ENCODE measurements at places on chromosomes 4 and X. TPM values are rescaled to one million over a fixed set of nuclear protein-coding genes. Genes with fewer than 3 reads are reported as not detected.
A peak's percentile ranks its signal among the peaks of the same experiment; 100 is the strongest.

Gene S100P
- total RNA-seq = not detected

DNA sequence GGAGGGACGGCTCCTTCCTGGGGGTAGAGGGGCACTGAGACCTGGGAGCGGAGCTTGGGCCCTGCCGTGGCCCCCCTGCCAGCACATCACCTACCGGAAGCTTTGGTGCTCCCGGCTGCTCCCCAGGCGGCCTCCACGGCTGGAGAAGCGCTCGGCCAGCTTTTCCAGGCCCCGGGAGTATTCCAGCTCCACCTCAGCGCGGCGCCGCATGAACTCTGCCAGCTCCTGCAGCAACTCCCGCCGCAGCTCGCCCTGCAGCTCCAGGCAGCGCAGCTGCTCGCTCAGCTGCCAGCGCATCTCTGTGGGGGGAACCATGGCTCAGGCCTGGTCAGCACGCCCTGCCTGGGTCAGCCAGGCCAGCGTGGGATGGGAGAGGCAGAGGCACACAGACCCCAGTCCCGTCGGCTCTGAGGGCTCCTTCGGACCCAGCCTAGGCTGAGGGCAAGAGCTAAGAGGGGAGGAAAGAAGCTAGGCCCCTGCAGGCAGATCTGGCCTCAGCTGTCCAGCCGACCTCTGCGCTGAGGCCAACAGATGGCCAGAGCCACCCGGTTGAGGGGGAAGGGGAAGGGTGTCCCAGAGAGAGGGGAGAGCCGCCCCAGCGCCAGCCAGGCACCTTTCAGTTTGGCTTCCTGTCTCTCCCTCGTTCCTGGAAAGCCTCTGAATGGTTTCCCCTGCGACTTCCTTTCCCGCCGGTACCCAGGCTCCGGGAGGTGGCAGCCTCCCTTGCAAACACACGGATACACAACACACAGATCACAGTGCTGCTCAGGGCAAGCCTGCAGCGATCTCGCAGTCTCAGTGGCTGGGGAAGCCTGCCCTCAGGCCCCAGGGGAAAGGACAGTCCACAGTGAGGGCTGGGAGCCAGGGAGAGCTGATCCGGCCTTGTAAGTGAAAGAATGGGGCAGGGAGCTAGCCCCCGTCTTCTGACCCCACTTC, 4.3 kb downstream of the ARHGAP4 start:
- H3K36me3 ChIP-seq = no peaks in the 10 kb centered on the region
- H3K27me3 ChIP-seq = no peaks in the 10 kb centered on the region
- peaks cover 34% of the 10 kb centered on the region for H3K4me1 ChIP-seq

Gene ABHD18
- total RNA-seq = 9.1 TPM

- H3K4me3 ChIP-seq = no peak overlapping the region
- DNase-seq = no peak
- H3K4me1 ChIP-seq = no peaks in the 10 kb centered on the region
- H3K36me3 ChIP-seq = no peaks in the 10 kb centered on the region
Observed at GRCh38 chrX:104670051-104670450, 104.1 kb downstream of the IL1RAPL2 start.

- H3K4me3 ChIP-seq = no peak overlapping the region
- peak overlapping the region; percentile 79 for H3K27ac ChIP-seq
- no peaks in the 10 kb centered on the region for H3K27me3 ChIP-seq
- H3K4me1 ChIP-seq = peaks cover 33% of the 10 kb centered on the region
- H3K36me3 ChIP-seq = no peaks in the 10 kb centered on the region
- no peak for DNase-seq
Observed at GRCh38 chr4:16687011-16687410, 211.4 kb downstream of the LDB2 start.

- H3K36me3 ChIP-seq = no peaks in the 10 kb centered on the region
- DNase-seq = no peak
- no peaks in the 10 kb centered on the region for H3K4me1 ChIP-seq
- no peak overlapping the region for H3K4me3 ChIP-seq
Observed at GRCh38 chrX:133983256-133983973, 2.0 kb downstream of the GPC3 start.

- H3K27me3 ChIP-seq = no peaks in the 10 kb centered on the region
- H3K27ac ChIP-seq = no peak overlapping the region
- DNase-seq = peak; percentile 48
- H3K36me3 ChIP-seq = no peaks in the 10 kb centered on the region
- H3K4me1 ChIP-seq = peaks cover 3% of the 10 kb centered on the region
Observed at GRCh38 chr4:153257151-153257620, 52.9 kb downstream of the TRIM2 start.

GRCh38 chr4:140047786-140048185, 106.2 kb downstream of the MAML3 start:
- H3K27ac ChIP-seq = no peak overlapping the region
- H3K27me3 ChIP-seq = no peaks in the 10 kb centered on the region
- H3K4me3 ChIP-seq = peak overlapping the region; percentile 0
- peaks cover 49% of the 10 kb centered on the region for H3K4me1 ChIP-seq
- no peaks in the 10 kb centered on the region for H3K36me3 ChIP-seq
- peak; percentile 69 for DNase-seq

- DNase-seq = no peak
- H3K36me3 ChIP-seq = no peaks in the 10 kb centered on the region
- H3K27ac ChIP-seq = no peak overlapping the region
- H3K4me1 ChIP-seq = peaks cover 56% of the 10 kb centered on the region
- no peak overlapping the region for H3K4me3 ChIP-seq
- H3K27me3 ChIP-seq = no peaks in the 10 kb centered on the region
Observed at GRCh38 chrX:10051866-10052480, 84.8 kb downstream of the CLDN34 start.

GRCh38 chr4:7218686-7219085, 26.3 kb downstream of the SORCS2 start:
- no peak overlapping the region for H3K4me3 ChIP-seq
- no peaks in the 10 kb centered on the region for H3K27me3 ChIP-seq
- no peaks in the 10 kb centered on the region for H3K4me1 ChIP-seq
- H3K27ac ChIP-seq = no peak overlapping the region
- H3K36me3 ChIP-seq = no peaks in the 10 kb centered on the region

GRCh38 chr4:20418861-20419451, 167.3 kb downstream of the SLIT2 start:
- H3K36me3 ChIP-seq = no peaks in the 10 kb centered on the region
- peak overlapping the region; percentile 60 for H3K27ac ChIP-seq
- peak overlapping the region; percentile 83 for H3K4me3 ChIP-seq
- H3K4me1 ChIP-seq = peaks cover 9% of the 10 kb centered on the region
- H3K27me3 ChIP-seq = no peaks in the 10 kb centered on the region

Gene MMRN1
- 414 TPM for total RNA-seq

DNA sequence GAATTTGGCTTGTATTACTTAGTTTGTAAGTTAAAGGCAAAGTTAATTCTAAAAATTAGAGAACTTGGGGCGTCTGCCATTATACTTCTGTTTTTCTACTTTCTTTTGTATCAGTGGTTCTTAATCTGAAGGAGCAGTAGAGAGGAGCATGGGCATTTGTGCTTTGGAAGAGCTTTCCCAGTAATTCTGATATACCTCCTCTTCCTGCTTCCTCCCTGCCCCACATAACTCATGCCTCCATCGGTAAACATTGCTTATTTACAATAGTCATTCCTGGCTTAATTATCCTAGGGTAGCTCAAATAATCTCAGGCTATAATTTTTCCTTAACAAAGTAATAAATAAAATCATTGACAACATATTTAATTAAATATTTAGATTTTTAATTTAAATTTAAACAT, 37.1 kb upstream of the SPARCL1 start:
- no peaks in the 10 kb centered on the region for H3K27me3 ChIP-seq
- no peak for DNase-seq
- no peak overlapping the region for H3K4me3 ChIP-seq
- no peaks in the 10 kb centered on the region for H3K36me3 ChIP-seq
- no peaks in the 10 kb centered on the region for H3K4me1 ChIP-seq
- H3K27ac ChIP-seq = no peak overlapping the region

Gene HTN1
- not detected for total RNA-seq

Gene FAM47E
- 0.11 TPM for total RNA-seq

DNA sequence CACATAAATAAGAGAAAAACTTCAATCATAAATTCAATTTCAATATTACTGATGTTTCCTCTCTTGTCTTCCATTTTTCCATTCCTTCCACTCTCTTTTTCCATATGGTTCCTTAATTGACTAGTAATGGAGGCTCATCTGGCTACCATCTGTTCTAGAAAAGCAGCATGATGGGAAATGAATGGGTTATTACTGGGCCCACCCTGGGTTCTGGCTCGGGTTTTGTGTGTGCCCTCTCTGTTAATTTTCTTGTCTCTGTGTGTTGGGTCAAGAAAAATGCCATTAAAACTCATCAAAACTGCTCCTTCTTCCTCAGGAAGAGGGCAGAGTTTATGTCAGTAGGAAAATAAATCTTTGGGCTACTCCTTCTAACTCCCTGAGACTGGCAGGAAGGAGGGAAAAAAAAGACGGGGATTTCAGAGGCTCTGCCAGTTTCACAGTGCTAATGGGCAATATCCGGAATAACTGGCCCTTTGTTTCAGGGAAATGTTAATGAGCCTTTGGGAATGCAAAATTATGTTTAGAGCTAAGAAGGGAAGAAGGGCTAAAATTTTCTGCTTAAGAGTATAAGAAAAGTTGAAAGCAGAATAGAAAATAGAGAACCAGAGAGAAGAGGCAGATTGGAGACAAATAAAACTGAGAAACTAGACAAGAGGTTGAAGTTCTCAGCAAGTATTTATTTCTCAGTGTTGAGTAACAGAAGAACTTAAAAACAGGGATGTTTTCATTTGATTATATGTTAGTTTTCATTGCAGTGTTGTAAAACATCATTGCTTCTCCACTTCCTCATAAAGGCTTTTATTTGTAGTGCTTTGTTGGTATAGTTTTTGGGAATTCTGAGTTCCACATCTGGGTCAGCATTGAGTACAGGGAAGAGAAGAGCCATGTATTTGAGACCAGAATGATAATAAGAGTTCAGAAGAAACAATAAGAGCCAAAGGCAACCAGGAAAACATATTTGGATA, 19.7 kb downstream of the GABRB1 start:
- peak; percentile 21 for DNase-seq
- no peak overlapping the region for H3K4me3 ChIP-seq
- peaks cover 3% of the 10 kb centered on the region for H3K27me3 ChIP-seq
- no peak overlapping the region for H3K27ac ChIP-seq

DNA sequence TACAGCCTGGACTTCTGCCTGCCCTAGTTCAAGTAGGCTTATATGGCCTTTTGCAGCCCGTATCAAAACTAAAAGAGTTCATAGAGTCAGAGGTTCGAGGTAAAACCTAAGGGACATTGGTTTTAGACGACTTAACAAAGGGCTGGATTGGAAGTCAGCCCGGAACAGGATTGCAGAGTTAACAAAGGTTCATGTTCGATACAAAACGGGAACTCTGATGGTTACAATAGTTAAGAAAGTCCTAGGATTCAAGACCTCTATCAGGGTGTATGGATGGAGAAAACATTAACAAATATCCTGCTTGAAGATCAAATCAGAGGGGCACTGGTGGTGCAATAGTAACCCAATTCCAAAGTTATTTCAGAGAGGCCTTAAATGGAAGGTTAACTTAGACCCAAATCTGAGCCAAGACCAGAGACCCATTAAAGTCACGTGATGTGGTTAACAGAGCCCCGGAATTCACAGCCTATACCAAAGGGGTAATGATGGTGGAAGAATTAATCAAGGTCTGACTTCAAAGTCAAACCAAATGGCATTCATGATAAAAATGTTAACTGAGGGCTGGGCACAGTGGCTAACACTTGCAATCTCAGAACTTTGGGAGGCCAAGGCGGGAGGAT, 656 bp upstream of the ZNF630 start:
- DNase-seq = no peak
- H3K4me3 ChIP-seq = peak overlapping the region; percentile 68
- H3K27ac ChIP-seq = no peak overlapping the region
- no peaks in the 10 kb centered on the region for H3K36me3 ChIP-seq

GRCh38 chr4:158965226-158965625, 137.7 kb upstream of the RAPGEF2 start:
- H3K4me3 ChIP-seq = no peak overlapping the region
- no peaks in the 10 kb centered on the region for H3K4me1 ChIP-seq
- H3K36me3 ChIP-seq = no peaks in the 10 kb centered on the region
- no peak overlapping the region for H3K27ac ChIP-seq
- H3K27me3 ChIP-seq = no peaks in the 10 kb centered on the region
- DNase-seq = no peak

DNA sequence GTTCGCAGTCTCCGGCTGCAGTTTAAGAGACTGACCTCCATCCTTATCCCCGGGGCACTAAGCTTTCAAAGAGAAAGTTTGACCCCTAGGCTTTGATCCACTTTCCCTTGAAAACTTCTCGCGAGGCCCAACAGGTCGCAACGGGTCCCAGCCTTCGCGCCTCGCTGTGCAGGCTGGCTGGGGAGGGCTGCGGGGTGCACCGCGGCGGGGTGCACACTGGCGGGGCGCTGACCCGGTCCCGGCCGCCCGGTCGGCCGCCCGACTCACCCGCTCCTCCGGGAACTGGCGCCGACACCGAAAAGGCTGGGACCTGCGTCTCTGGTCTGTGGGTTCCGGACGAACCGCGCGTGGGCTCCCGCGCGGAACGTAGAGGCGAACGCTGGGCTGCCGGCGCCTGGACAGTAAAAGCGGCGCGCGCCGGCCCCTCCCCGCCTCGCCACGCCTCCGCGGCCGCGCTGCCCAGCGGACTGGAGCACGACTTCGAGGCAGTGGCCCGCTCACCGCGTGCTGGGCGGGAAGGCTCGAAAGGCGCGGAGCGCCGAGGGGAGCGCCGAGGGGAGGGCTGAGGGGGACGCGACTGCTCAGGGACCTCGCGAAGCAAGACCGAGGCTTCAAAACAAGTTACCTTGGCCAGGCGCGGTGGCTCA, at the start of gene TAF7L:
TAF7L (minus strand) TSS at position 378 of the 647 bp plus-strand sequence. CDS start 3,791 bp downstream, outside the sequence.
- no peak within 1 kb of the TSS for H3K27ac ChIP-seq
- no peaks in the 10 kb centered on the region for H3K36me3 ChIP-seq
- peak; percentile 1 for DNase-seq
- peak within 1 kb of the TSS; percentile 27 for H3K4me3 ChIP-seq
- H3K4me1 ChIP-seq = no peaks in the 10 kb centered on the region

GRCh38 chr4:26815706-26816105, 44.9 kb upstream of the STIM2 start:
- H3K4me3 ChIP-seq = no peak overlapping the region
- no peak overlapping the region for H3K27ac ChIP-seq
- H3K27me3 ChIP-seq = no peaks in the 10 kb centered on the region
- no peak for DNase-seq
- H3K4me1 ChIP-seq = peaks cover 18% of the 10 kb centered on the region
- no peaks in the 10 kb centered on the region for H3K36me3 ChIP-seq

Gene FAM156B
- total RNA-seq = 10.8 TPM

- no peak for DNase-seq
- no peaks in the 10 kb centered on the region for H3K4me1 ChIP-seq
- no peak overlapping the region for H3K27ac ChIP-seq
- no peaks in the 10 kb centered on the region for H3K27me3 ChIP-seq
- no peaks in the 10 kb centered on the region for H3K36me3 ChIP-seq
- no peak overlapping the region for H3K4me3 ChIP-seq
Observed at GRCh38 chr4:52425751-52426326, 233.3 kb downstream of the USP46 start.

- peaks cover 2% of the 10 kb centered on the region for H3K4me1 ChIP-seq
- no peak overlapping the region for H3K4me3 ChIP-seq
- no peak overlapping the region for H3K27ac ChIP-seq
- no peaks in the 10 kb centered on the region for H3K27me3 ChIP-seq
- H3K36me3 ChIP-seq = no peaks in the 10 kb centered on the region
- no peak for DNase-seq
Observed at GRCh38 chrX:18994713-18995112, 10.8 kb upstream of the PHKA2 start.

- H3K27me3 ChIP-seq = no peaks in the 10 kb centered on the region
- no peak overlapping the region for H3K27ac ChIP-seq
- H3K4me1 ChIP-seq = no peaks in the 10 kb centered on the region
- H3K36me3 ChIP-seq = no peaks in the 10 kb centered on the region
Observed at GRCh38 chr4:169307576-169307975, 36.8 kb upstream of the SH3RF1 start.

Data from endothelial cell of umbilical vein (primary cell).